ENCODE measurements at places on chromosomes 11 and 22.

GRCh38 chr11:35804451-35805040 is 139.3 kb upstream of the LDLRAD3 start:
- no peak for DNase-seq

DNA sequence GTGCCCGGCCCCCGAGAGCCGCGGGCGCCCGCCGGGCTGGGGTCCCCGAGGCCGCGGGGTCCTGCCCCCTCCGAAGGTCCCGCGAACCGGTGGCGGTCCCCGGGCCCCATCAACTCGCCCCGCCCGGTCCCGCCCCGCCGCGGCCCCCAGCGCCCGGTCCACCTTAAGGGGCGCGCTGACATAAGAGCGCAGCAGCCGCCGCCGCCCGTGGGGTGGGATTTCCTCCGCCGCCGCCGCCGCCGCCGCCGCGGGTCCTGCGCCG is at the start of gene ZDHHC8:
TSS of gene ZDHHC8 (plus strand) at position 208 of the 262 bp plus-strand sequence. CDS start 144 bp downstream, outside the sequence.
- no peak for DNase-seq

DNA sequence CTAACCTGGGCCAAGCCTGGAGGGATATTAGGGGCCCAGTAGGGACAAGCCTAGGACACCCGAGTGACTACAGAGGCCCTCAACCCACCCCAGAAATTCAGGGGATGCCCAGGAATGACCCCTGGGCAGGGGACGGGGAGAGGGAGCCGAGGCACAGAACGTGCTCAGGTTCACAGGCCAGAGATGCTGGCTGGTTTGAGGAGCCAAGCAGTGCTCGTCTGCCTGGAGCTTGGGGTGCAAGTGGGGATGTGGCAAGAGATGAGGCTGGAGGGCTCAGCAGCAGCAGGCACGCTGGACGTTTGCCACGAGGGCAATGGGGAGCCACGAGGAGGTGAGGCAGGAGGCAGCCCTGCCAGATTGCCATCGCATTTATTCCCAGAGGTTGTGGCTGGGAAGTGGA is 34.0 kb upstream of the EMID1 start:
- no peak for DNase-seq

GRCh38 chr22:17109113-17109865 is 11.9 kb downstream of the TMEM121B start:
- DNase-seq, result no peak

DNA sequence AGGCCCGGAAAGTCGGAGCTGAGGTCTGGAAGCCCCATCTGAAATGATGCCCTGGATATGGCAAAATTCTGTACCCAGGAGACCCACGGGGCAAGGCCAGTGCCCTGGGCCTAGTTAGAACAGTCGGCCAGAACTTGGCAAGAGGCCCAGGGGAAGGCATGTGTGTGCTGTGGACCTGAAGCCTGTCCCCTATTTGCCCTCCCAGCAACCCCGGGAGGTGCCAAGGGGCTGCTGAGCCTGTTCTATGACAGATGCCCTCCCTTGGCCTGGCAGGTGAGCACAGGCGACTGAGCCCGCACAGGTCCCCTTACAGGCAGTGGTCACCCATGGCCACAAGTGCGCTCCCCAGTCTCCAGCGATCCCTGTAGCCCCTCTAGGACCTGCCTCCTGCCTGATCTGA is 51.7 kb downstream of the NAT10 start:
- DNase-seq, result no peak

GRCh38 chr11:65470433-65471049 is 28.3 kb upstream of the MALAT1 start:
- no peak for DNase-seq

GRCh38 chr11:2452321-2453012 is 7.7 kb downstream of the KCNQ1 start:
- no peak for DNase-seq

- DNase-seq, result no peak
These were observed 123.4 kb downstream of the SLC17A6 start for GRCh38 chr11:22461626-22462025.

DNA sequence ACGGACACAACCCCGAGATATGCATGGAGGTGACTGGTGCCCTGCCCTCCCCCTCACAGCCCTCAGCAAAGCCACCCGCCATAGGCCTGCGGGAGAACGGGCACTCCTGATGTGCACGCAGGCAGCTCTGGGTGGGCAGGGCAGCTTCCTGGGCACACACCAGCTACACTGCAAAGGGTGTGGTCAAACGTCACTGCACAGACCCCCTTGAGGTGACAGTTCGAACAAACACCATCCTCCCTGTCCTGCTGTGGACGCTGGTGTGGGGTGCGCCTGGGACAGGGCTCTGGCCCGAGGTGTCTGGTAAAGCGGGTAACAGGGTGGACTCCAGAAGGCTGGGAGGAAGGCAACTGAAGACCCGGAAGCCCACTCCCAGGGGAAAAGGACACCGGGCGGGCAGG is 21.9 kb upstream of the MOB2 start:
- DNase-seq, result no peak

DNA sequence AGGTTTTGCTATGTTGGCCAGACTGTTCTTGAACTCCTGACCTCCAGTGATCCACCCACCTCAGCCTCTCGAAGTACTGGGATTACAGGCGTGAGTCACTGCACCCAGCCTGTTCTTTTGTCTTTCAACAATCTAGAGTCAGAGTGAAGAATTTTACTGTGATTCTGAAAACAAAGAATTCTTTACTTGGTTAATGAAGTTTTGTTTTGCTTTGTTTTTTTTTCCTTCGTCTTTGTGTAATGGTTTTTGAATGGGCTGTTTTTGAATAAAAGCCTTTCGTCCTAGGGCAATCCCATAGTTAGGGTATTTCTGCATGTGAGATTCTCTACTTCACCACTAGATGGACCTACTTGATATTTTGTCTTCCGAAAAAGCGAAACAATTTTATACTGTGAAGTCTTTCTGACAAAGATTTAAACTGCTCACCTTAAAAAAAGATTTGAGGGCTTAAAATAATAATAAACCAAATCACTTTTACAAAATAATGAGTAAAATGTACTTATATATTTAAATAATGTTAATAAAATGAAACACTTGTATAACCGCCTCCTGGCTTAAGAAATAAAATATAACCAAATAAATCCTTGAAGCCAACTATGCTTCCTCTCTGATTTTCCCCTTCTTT is 43.4 kb upstream of the SC5D start:
- peak; percentile 70 for DNase-seq

GRCh38 chr22:41845380-41846267 is 12.7 kb downstream of the SREBF2 start:
- no peak for DNase-seq

GRCh38 chr11:101862391-101863233 is 52.2 kb upstream of the CEP126 start:
- DNase-seq, result no peak

DNA sequence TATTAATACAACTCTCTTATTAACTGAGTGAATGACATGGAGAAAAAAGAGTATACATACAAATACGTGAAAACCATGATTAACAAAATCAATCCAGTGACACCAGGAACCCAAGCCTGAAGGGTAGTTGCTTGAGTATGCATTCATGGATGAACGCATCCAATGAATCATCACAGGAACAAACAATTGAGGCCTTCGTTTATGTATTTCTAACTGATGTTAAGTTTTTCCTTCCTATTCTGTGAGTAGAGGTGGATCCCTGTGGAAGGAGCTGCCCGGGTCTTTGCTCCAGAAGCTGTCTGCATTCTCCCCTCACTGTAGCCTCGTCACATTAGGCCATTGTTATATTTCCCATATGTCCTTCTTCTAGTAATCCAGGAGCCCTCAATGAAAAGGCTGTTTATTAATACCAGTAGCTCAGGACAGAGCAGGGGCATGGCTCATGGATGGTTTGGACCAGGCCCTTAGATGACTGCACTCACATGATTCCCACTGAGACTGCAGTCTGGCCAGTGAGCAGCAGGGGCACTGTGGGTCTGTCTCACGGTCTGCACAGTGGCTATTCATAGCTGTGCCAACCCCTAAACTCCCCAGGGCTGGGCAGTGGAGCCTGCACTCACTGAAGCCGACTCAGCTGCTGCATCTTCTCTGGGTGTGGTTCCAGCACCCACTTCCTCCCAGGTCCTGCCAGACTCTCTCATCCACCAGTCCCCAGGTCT is 128.1 kb upstream of the TOP3B start:
- DNase-seq, result peak; percentile 53

GRCh38 chr11:119684361-119685110 is 44.5 kb downstream of the NECTIN1 start:
- DNase-seq, result no peak

DNA sequence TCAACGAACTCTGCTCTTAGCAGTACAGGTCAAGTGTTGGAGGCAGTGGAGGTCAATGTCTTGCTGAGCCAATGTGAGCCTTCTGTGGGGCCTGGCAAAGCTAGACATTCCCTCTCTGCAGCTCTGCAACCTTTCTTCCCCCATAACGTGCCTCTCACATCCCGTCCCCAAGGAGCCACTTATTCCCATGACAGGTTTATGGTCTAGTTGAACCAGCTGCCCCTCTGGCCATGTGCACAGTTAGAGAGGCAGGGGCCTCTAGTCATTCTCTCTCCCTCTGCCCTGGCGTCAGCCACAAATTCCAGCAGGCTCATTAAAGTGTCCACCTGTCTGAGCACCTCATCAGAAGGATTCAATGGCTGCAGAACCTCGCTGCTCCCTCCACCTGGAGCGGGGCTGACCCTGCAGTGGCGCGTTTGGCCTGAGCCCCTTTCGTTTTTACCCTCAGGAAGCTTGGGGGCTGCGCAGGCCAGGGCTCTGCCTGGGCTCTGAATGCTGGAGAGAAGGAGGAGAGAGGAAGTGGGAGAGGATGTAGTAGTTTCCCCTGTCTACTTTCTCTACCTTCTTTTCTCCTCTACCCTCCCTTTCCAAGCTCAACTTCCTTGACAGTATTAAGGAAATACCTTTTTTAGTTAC is 302.1 kb upstream of the B3GAT1 start:
- no peak for DNase-seq

DNA sequence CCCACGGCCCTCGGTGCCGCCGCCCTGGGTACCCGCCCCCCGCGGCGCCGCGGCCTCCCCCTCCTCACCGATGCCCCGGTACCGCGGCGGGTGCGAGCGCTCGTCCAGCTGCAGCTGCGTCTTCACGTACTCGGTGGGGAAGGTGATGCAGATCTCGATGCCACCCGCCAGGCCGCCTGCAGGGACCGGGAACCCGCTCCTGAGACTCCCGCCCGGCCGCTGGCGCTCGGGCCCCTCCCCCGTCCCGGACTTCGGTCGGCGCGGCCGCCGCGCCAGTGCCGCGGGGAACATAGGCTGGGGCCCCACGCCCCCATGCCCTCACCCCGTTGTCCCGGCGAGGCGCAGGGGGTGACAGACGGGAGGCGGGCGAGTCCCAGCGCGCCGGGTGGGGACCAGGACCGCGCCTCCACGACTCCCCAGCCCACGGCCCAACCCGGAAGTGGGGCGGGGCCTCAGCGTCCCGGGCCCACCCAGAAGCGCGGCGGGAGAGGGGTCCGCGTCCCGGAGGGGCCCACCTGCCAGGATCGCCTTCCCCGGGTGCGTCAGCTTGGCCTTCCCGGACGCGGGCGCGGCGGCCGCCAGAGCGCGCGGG is 375 bp downstream of the SLC25A1 start:
- DNase-seq, result peak; percentile 45

- no peak for DNase-seq
These were observed 5.6 kb upstream of the LDLRAD3 start for GRCh38 chr11:35938231-35938630.

GRCh38 chr11:60847281-60847680 is 5.4 kb downstream of the CCDC86 start:
- DNase-seq, result no peak

DNA sequence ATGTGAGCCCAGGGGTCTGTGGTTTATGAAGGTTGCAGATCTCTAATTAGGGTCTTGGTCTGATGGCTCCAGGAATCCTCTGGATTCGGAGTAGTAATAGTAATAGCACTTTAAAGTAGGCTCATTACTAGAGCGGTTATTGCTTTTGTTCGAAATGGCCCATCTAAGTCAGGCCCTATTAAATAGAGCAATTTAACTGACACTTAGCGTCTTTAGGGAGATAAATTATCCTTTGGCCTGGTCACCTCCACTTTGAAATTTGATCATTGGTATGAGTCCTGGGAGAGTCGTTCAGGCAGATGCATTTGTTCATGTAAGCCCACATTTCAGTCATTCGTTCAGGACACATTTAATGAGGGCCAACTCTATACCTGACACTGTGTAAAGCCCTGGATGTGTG is 54.8 kb downstream of the LDLRAD3 start:
- DNase-seq, result no peak

DNA sequence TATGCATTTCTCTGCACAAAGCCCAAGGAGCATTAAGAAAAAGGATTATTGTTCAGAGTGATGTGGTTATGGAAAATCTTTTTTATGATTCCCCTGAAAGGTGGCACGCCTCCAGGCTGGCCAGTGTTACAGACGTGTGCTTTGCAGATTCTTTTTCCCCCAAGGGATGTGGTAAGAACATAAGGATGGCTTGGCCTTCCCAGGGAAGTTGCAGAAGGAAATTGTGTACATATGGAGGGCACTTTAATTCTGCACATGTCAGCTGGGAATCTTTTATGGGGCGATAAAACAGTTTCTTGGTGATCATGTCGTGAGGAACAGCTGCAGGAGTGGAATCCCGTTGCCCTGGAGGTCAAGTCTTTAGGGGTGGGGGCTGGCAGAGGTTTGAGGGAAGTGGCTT is 9.7 kb downstream of the SMARCB1 start:
- DNase-seq, result peak; percentile 62

DNA sequence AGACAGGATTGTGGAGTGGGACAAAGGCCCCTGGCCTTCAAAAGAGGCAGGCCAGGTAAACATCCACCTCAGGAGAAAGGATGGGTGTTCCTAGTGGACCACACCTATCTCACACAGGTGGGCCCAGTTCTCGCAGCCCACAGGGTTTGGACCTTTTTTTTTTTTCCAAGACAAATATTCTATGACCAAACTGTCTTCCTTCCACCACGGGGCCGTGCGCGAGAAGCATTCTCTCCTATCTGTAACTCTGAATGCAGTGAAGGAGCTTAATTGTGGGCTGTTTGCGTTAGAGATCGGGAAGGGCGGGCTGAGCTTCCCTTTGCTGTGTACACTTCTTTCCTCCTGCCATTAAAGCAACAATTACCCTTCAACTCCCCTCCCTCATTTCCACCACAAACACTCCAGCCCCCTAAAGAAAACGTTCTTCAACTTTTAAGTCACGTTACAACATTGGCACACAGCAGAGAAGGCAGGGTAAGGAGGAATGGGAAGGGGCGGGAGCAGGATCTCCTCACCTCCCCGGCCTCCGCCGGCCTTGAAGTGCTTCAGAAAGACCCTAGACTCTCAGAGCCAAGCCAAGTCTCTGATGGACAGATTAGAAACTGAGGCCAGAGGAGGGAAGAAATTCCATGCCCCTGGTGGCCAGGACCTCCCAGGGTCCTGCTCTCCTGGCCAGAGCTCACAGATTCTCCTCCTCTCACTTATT is 238.4 kb downstream of the BUD13 start:
- no peak for DNase-seq

DNA sequence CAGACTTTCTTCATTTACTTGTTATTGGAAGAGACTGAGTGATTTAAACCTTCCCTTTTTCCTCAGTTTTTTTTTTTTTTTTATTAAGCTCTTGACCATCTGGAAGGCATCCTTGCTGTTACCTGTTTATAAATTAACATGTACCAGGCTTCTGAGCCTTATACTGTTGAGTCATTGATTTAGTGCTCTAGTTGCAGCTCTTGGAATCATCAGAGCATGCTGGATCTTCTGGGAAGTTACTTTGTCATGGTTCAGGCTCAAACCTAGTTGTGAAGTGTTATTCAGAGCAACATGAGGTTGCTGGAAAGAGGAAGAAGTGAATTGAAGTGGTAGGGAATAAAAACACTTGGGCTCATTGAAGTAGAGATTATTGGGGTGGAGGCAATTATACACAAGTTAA is 6.3 kb downstream of the ZDHHC5 start:
- no peak for DNase-seq
